ENCODE measurements at places on chromosomes 2 and 18.

DNA sequence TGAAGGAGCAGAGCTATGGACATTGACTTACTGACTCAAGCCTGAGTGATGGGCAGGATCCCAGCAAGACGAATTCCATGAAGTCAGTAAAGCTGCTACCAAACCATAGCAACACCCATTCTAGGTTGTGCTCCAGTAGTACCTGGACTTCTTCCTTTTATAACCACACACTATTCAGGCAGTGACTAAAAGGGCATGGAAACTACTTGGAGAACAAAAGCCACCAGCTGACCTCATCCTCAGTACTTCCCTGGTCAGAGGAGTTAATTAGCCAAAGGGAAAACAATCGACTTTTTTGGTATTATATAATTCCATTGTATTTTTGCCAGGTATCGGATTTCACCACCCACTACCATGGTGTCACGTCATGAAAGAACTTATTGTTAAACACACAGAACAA, 237.1 kb downstream of the TTC32 start:
- DNase-seq, result no peak

DNA sequence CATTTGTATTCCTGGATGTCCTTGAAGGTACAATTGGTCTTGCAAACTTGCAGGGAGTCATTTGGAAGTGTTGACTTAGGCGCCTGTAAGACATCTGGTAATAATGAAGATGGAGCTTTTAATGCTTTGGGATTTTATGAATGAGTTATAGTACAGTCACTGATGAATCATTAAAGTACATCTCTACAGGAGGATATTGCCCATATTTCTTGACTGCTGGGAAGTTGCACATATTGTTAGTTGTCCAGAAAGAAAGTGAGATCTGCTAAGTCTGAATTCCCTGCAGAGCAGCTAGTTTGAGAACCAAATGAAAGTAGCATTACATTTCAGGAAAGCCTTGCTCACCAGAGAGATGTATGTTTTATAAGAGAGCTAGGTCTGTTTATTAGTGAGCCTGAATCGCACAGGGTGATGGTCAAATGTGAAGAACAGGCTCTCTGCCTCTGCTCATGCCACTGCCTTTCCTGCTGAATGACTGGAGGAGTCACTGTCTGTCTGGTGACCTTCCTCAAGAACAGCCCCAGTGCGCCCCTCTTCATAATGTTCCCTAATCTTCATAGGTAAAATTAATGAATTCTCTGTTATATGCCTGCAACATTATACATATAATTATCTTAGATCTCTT, 138.9 kb upstream of the KLHL14 start:
- DNase-seq, result no peak

DNA sequence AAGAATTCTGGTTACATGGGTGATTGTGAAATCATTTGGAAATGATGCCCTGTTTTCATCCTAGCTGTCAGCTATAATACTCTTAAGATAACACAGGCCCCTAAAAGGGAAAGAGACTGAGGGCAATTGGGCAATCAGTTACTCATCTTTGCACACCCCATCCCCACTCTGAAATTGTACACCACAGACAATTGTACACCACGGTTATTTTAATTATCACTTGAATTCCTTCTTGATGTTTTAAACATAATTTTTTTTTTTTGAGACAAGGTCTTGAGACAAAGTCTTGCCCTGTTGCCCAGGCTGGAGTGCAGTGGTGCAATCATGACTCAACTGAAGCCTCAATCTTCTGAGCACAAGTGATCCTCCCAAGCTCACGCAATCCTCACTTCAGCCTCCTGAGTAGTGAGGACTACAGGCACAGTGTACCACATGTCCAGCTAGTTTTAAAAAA, 862.4 kb upstream of the ACVR2A start:
- no peak for DNase-seq

DNA sequence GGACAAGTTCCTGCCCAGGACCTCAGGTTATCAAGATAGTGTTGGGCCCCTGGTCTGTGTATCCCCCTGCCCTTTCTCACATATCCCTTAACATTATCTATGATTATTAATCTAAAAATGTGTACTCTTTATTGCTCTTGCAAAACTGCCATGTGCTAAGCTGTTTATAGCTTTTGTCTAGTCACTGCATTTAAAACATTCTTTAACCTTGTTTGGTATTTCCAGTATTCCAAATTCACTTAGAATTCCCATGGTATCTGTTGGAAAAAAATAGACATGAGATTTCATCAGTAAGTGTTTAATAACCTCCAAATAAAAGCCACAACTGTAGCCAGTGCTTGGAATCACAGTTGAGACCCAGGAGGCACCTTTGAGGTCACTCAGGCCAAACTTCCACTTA, 16.2 kb upstream of the GLS start:
- DNase-seq, result no peak

- no peak for DNase-seq
Measured at GRCh38 chr2:238857959-238858358, 10.1 kb downstream of the TWIST2 start.

DNA sequence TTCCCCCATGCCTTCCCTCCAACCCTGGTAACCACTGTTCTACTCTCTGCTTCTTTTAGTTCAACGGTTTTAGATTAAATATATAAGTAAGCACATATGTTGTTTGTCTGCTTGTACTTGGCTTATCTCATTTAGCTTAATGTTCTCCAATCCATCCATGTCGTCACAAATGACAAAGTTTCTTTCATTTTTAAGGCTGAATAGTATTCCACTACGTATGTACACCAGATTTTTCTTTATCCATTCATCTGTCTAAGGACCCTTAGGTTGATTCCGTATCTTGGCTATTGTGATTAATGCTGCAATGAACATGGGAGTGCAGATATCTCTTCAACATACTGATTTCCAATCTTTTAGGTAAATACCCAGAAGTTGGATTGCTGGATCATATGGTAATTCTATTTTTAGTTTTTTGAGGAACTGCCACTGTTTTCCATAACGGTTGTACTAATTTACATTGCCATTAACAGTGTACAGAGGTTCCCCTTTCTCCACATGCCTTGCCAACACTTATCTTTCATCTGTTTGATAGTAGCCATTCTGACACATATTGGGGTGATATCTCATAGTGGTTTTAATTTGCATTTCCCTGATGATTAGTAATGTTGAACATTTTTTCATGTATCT, 8.1 kb downstream of the ASB3 start:
- DNase-seq, result no peak

- DNase-seq, result no peak
Measured at GRCh38 chr2:42053791-42054701, 6.2 kb downstream of the PKDCC start.

GRCh38 chr18:36095936-36096519, 28.7 kb upstream of the RPRD1A start:
- no peak for DNase-seq

GRCh38 chr2:128367601-128368359, 49.1 kb upstream of the HS6ST1 start:
- DNase-seq, result no peak

DNA sequence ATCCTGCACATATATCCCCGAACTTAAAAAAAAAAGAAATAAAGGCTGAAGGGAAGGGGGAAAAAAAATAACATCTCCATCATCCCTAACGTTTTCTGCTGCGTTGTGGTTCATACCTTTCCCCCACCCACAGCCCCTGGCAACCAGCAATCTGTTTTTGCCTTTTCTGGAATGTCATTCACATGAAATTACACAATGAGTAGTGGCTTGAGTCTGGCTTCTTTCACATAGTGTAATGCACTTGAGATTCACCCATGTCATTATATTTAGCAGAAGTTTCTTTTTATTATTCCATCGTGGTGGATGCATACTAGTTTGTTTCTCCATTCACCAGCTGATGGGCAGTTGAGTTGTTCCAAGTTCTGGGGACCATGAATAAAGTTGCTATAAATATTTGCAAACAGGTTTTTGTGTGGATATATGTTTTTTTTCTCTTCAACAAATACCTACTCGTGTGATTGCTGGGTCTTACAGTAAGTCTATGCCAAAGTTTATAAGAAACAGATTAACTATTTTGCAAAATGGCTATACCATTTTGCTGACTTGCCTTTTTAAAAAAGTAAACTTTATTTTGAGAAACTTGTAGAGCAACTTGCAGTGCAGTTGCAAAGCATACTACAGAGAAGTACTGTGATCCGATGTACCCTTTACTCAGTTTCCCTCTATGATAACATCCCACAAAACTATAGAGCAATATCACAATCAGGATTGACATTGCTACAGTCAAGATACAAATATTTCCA, 322.5 kb downstream of the LPIN1 start:
- DNase-seq, result no peak

GRCh38 chr2:45851111-45851510, 199.6 kb downstream of the PRKCE start:
- DNase-seq, result peak; percentile 44

GRCh38 chr2:229416116-229416694, 145.1 kb upstream of the PID1 start:
- no peak for DNase-seq

DNA sequence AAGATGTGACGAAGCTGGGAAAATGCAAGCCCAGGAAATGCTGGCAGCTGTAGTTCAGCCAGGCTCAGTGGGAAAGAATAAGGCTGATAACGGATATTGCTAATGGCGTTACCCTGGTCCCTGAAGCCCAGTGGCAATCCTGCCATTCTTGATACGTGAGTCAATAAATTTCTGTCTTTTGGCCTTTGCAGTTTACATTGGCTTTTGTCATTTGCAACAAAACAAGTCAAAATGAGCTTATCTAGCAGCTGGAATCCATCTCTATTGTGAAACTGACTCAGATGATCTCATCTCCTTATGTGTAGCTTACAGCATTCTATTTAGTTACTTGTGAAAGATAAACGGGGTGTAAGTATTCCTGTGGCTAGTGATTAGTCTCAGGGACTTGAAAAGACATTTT, 43.8 kb downstream of the ARL6IP6 start:
- DNase-seq, result no peak

DNA sequence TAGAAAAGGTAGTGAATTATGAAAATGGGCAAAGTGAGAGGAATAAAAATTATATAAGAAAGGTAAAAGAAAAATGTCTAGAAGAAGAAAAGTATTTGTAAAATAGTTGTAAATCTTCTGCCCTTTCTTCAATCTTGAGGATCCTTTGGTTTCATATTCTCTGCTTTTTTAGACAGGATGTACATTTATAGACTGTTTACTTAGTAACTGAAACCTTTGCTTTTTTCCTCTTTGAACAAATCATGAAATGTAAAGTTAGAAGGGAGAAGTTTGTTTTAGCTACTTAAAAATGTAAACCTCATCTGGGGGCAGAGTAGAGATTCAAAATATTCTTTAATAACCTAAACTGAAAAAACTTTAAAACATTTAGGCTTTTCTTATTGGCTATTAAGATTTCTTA, 150.4 kb upstream of the ITGA4 start:
- no peak for DNase-seq

DNA sequence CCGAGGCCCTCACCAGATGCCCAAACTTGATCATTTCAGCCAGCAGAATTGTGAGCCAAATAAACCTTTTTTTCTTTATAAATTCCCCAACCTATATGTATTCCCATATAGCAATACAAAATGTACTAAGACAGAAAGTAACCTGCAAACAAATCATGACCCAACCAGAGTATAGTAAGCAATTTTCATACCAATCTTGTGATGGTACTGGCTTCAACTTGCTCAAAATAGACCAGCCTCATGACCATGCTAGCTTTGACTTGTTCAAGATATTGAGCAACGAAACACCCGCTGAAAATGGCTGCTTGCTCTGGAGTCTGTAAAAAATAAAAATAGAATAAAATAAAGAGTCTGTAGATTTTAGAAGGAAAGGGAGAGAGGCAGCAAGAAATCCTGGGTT, 97.6 kb downstream of the C1D start:
- DNase-seq, result no peak

GRCh38 chr2:11343650-11344341, 640 bp downstream of the ROCK2 start:
- DNase-seq, result peak; percentile 90

DNA sequence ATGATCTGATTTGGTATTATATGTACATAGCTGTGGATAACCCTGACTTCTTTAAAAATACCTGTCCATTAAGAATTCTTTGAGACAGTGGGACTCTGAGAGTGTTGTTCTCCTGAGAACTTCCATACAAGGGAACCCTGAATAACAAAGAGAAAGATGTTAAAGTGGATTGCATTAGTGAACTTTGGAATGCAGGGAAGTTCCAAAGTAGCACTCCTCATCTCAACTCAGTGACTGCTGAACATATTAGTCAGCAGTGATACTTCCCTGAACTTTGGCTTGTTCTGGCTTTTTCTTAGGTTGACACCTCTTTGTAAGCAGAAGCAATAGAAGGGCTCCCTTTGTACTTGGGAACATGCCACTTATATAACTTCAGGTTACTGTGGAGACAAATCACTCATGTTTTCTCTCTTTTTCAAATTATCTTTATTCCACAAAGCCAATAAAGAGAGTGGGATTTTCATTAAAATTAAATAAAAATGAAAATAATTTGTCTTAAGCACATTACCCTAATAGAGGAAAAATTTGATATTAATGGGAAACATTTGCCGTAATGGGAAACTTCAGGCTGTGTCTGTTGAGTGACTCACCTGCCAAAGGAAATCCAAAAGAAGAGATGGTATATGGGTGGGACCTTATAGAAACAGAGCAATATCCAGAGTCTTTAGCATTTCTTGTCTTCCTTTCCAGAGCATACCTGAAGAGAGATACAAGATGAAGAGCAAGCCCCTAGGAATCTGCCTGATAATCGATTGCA, 33.3 kb downstream of the CFLAR start:
- no peak for DNase-seq

- no peak for DNase-seq
Measured at GRCh38 chr2:187415449-187415848, 32.6 kb downstream of the CALCRL start.

DNA sequence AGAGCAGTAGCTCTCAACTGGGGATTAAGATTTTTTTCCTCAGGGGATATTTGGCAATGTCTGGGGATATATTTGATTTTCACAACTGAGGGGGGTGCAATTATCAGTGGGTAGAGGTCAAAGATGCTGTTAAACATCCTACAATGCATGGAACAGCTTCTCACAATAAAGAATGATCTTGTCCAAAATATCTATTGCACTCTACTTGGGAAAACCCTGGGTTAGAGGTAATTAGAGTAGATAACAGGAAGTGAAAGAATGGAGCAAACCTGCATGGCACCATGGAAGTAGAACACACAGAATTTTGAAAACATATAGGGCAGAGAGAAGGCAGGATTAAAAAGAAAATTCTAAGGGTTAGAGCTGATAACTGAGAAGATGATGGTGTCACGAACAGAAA, 26.4 kb upstream of the PPM1B start:
- no peak for DNase-seq

DNA sequence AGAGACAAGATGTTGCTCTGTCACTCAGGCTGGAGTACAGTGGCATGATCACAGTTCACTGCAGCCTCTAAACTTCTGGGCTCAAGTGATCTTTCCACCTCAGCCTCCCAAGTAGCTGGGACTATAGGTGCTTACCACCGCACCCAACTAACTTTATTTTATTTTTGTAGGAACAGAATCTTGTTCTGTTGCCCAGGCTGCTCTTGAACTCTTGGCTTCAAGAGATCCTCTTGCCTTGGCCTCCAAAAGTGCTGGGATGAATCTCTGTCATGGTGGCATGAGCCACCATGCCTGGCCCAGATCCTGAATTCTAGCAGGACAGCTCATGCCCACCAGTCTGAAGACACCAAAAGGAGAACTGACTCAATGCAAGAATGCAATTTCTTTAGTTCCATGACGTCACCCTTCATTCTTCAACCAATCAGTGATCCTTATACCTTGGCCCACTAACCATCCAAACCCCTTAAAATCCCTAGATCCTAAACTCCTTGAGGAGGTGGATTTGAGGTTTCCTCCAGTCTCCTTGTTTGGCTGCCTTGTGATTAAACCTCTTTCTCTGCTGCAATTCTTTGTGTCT, 25.6 kb upstream of the CXXC1 start:
- no peak for DNase-seq

GRCh38 chr18:57057890-57058289, 89.0 kb upstream of the BOD1L2 start:
- DNase-seq, result no peak

- DNase-seq, result no peak
Measured at GRCh38 chr2:222736924-222737323, 65.5 kb downstream of the MOGAT1 start.

Data from NCI-H1417 (cell line).